ENCODE measurements at places on chromosomes 5 and 9.
A peak's percentile ranks its signal among the peaks of the same experiment; 100 is the strongest.

DNA sequence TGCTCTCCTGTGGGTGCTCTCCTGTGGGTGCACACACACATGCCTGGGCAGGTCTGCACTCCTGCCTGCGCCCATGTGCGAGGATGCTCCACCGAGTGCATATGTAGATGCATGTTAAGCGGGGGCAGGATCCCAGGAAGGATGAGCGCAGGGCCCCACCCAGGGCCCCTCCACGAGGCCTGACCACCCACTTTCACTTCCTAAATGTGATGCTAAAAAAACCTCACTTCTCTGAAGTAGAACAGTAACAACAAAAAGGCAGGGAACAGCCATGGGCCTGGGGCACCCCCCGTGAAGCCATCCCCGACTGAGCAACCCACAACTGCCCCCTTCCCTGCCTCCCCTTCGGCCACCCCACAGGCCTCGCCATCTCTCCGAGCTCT, 48.2 kb upstream of the SARDH start:
- no peak for DNase-seq

DNA sequence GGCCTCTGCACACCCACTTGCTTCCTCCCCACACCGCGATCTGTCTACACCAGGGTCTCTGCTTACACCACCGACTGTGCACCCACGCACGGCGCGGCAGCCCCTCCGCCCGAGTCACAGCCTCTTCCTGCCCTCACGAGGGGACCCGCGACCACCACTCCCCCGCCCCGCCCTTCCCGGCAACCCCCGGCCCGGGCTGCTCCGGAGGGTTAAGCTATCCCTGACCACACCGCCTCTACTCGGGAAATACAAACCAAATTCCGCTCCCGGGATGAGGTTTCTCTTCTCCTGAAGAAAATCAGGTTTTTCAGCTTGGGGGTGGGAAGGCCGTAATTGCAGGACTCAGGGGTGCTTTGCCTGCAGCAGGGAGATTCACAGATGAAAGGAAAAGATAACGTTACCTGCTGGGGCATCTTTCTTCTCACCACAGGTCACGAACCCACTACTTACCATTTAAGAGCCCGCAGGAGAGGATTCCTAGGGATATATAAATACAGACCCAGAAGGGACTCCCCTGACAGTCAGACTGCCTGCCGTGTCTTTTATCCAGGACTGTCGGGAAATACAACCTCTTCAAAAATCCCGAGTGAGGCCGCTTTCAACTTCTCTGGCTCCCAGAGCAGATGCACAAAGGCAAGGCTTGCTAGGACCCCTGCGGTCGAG, 63.5 kb downstream of the ROR2 start:
- no peak for DNase-seq

GRCh38 chr5:83562071-83562606, 90.6 kb downstream of the VCAN start:
- no peak for DNase-seq

DNA sequence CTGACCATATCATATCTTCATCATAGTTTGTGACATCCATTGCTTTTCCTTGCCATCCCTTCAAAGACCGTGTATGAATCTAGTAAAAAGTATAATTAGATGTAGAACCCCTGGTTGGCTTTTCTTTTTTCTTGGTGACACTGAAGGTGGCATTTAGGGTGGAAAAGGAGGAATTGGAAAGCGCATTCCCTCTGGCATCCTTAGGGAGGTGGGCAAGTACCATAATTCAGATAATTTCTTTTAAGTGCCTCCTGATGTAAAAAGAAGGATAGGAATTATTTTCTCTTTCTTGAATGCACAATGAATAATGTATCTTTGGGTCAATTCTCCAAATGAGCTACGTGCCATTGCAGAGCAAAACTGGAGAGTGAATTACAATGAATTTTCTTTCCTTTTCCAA, 73.2 kb upstream of the SMARCA2 start:
- peak; percentile 58 for DNase-seq

DNA sequence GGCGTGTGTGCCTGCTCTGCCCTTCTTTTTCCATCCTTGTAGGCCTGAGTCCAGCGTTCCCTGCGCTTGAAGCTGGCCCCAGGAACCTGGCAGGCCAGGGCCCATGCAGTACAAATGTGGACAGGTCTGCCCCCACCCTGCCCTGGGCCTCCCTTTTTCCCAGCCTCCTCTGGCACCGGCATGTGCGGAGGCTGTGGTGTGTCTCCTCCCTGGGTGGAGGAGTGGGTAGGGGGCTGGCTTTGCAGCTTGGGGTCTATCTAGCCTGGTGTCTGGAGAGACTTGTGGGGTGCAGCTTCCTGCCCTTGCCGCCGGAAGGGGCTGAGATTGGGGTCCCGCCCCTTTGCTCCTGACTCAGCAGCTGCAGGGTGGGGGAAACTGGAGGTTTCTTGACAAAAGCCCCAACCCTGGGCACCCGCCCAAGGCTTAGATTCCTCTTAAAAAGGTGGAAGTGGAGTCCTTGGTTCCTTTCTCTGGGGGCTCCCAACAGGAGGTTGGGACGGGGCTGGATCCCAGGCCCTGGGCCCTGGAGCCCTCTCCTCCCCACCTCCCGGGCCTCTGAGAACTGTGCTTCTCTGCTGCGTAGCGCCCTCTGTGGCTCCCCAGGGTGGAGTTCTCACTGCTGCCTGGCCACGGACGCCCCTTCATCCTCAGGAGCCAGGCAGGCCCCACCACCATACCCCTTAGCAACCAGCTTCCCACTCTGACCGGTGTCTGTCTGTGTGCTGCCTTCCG, 18.0 kb downstream of the RXRA start:
- no peak for DNase-seq

GRCh38 chr5:33806738-33807442, 84.9 kb downstream of the ADAMTS12 start:
- no peak for DNase-seq

- DNase-seq = no peak
Observed at GRCh38 chr9:96199006-96199405, 103.0 kb downstream of the HSD17B3 start.

GRCh38 chr5:109690242-109690974, 681 bp downstream of the MAN2A1 start:
- peak; percentile 37 for DNase-seq

- no peak for DNase-seq
Observed at GRCh38 chr5:140986117-140986521, 19.8 kb downstream of the PCDHAC2 start.

Measured in NCI-H1694 treated with DMSO at 0.1 percent for 48 hours (cell line).